AML-193 (cell line): ENCODE measurements at places on chromosomes 1 and 21.

DNA sequence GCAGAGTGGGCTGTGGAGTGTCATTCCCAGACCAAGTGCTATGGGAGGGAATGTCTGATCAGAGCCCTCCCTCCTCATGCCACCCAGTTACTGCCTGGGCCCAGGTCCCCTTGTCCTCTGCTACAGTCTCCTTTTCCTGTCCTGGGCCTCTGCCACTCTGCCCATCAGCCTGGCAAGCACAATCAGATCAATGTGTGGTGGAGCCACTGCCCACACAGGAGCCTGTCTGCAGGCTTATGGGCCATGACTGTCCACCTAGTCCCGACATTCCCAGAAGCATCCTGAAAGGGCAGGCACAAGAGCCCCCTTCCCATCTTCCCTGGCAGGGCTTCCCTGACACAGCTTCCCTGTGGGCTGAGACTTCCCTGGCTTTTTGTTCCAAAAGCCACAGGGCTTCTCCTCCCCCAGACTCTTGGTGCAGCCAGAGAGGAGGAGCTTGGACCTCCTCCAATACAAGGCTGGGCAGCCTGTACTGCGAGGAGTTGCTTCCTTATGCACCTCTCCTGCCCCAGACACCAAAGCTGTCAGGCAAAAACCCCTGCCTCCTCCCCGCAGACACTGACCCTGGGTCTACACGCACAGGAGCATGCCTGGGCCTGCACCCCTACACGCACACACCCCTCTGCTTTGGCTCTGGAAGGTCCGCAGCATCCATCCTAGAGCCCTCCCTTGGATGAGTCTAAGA, 29.2 kb upstream of the CNTN2 start:
- DNase-seq, result no peak

- DNase-seq, result no peak
Observed at GRCh38 chr1:32125313-32125712, 17.5 kb downstream of the KPNA6 start.

- DNase-seq, result no peak
Observed at GRCh38 chr21:39714331-39714730, 30.7 kb upstream of the IGSF5 start.

GRCh38 chr1:172322219-172323061, 98.0 kb upstream of the C1orf105 start:
- DNase-seq, result no peak

DNA sequence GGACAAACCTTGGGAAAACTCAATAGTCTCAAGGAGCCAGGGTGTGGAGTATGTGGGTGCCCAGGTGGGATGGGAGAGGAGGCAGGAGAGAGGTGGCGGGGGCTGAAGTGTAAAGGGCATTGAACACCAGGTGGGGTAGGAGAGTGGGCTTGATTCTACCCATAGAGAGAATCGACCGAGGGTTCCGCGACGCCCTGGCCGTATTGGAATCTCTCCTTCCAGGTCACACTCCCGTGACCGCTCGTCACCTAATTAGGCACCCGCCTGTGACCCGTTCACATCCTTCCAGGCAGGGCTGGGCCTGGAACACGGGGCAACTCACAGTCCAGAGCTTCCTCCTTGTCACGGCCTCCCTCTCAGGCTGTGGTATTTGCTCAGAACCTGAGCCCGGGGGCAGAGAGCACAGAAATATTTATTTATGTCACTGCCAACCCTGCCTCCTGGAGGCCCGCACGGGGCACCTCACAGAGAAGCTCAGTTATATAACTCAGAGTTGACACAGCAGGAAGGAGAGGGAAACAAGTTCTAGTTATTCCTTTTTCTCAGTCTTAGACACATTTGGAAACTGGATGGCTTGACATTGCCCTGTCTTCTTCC, 12.0 kb downstream of the NCMAP start:
- no peak for DNase-seq

GRCh38 chr1:107617456-107617855, 347.5 kb downstream of the VAV3 start:
- DNase-seq, result no peak

GRCh38 chr1:213585959-213586586, 401.7 kb upstream of the PROX1 start:
- DNase-seq, result no peak

DNA sequence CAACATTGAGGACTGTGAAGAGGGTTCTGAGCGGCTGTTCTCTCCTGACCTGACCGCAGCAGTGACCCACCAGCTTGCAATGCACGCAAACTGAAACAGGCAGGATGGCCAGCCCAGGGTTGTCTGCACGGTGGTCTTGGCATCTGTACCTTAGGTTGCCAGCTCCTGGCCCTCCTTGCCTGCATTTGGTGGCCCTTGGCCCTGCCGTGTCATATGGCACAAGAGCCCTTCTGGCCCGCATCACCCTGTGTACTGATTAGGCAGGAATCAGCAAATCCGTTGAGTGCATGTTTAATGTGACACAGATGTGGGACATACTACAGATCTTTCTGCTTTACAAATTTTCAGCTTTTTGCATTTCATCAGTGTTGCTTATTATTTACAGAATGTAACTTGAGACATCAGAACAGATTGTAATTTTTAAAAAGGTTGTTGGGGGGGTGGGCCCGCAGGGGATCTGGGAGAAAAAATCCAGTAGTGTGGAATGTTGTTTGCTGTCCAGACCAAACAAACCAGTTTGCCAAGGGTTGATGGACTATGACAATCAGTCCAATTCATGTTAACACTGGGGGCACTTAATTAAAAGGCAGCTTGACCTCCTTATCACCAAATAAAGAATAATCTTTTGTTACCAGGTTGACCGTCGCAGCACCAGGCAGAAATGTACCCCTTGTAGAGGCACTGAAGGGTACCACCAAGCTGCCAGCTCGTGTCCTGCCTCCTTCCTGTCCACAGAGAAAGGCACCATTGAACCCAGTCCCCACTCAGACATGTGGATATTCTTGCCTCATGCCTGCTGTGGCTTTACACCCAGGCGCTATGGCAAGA, 132.6 kb downstream of the DHRS3 start:
- DNase-seq, result no peak

GRCh38 chr1:210457568-210457967, 128.9 kb downstream of the HHAT start:
- DNase-seq, result no peak

DNA sequence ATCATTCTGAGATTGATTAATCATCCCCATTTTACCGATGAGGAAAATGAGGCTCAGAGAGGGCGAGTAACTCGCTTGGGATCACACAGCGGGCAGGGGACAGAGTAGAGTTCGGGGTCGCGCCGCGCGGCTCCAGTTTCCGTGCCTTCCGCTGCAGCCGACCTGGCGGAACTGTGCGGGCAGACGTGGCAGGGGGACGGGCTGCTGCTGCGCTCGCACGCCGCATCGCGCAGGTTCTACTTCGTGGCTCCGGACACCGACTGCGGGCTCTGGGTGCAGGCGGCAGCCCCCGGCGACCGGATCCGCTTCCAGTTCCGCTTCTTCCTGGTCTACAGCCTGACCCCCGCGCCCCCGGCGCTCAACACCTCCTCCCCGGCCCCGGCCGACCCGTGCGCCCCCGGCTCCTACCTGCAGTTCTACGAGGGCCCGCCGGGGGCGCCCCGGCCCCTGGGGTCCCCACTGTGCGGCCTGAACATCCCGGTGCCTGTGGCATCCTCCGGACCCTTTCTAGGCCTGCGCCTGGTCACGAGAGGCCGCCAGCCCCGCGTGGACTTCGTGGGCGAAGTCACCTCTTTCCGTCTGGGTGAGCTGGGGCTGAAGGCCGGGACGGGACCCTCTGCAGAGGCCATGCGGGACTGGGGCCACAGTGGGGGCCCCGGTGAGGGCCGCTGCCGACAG, 2.3 kb downstream of the LDLRAD2 start:
- DNase-seq, result no peak

DNA sequence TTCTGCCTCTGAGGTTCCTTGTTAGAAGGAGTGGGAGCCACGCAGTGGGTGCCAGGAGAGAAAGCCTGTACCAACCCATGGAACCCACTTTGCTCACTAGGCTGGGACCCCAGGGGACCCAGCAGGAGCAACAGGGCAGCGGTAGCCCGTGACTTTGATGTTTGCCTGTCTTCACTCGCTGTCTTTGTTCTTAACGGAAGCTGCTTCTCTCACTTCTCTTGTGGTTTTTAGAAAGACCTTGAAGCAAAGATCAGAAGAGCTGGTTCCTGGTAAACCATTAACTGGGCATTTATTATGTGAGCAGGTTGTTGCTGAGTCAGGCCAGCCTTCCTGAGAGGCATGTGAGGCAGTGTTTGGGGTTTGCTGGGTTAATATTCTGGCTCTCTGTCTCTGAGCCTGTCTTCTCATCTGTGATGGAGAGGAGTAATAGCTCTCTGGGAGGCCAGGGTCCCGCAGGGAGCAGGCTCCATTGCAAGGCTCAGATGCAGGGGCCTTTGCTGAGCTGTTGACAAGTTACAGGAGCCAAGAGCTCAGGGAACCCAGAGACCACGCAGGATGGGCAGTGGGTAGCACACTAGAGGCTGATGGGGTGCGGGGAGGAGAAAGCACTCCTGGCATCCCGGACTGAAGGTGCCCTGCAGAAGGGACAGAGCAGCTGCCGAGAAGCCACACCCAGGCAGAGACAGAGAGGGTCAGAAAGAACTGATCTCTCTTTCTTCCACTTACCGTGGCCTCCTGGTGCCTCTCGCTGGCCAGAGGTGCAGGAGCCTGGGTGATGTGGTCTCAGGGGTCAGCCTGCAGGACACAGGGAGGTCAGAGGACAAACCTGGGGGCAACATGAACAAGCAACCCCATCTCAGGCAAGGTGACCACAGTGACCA, 367.5 kb upstream of the C1orf174 start:
- DNase-seq, result no peak

- DNase-seq, result no peak
Observed at GRCh38 chr1:229947968-229948367, 119.1 kb upstream of the GALNT2 start.

GRCh38 chr1:116954440-116954839, 44.7 kb downstream of the PTGFRN start:
- no peak for DNase-seq

DNA sequence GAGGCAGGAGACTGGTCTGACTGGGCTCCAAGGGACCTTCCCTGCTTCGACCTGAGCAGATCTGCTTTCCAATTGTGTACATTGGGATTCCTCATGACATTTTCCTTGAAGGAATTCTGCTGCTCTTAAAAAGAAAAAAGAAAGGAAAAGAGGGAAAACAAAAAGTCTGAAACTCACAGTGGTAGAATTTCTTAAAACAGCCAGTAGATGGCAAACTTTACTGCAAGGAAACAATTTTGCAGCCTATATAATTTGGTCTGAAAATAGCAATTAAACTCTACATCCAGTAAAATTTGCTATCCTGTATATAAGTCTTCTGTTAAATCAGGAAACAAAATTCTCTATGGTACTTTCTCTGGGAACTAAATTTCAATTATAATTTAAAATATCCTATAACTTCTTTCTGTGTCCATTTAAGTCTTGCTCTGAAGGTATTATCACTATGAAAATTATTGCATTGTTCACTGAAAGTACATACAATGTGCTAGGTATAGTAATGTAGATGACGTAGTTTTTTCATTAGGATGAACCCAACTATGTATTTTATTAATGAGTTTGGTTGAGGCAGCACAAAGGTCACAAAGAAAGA, 59.8 kb downstream of the CRB1 start:
- peak; percentile 4 for DNase-seq

GRCh38 chr1:155166051-155166470, 7.0 kb downstream of the KRTCAP2 start:
- DNase-seq, result no peak

GRCh38 chr1:77829851-77830250, 50.4 kb downstream of the MIGA1 start:
- DNase-seq, result no peak

GRCh38 chr1:2248127-2248826, 20.2 kb downstream of the SKI start:
- DNase-seq, result no peak

- DNase-seq, result no peak
Observed at GRCh38 chr1:102098081-102098480, 101.4 kb upstream of the OLFM3 start.

GRCh38 chr1:206573319-206573718, 38.9 kb downstream of the EIF2D start:
- DNase-seq, result peak; percentile 75

DNA sequence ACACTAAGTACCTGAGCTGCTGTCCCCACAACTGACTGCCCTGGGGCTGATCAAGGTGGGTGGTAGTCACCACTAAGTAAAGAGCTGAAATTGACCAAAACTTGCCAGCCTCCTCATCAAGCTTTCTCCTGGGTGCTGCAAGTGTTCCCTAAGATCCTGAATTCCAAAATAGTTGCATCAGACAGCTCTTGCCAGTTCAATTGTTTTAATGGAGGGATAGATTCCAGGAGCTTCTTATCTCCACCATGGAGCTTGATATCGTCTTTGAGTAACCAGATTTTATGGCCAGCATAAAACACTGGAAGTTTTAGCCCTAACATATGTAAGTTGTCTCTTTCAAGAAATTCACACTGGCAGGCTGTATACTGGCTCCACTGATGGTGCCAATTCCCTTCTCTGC, 90.3 kb downstream of the NID1 start:
- DNase-seq, result no peak

- DNase-seq, result no peak
Observed at GRCh38 chr1:32798679-32799416, 18.3 kb downstream of the YARS1 start.

GRCh38 chr1:115089420-115090185, at the start of gene TSPAN2:
Gene TSPAN2 (minus strand): TSS chr1:115089503. CDS start chr1:115089432, 71 bp downstream.
- DNase-seq, result peak; percentile 65

- DNase-seq, result no peak
Observed at GRCh38 chr21:28734522-28735175, 258.0 kb downstream of the LTN1 start.

GRCh38 chr21:26534517-26534916, 38.6 kb downstream of the CYYR1 start:
- no peak for DNase-seq

DNA sequence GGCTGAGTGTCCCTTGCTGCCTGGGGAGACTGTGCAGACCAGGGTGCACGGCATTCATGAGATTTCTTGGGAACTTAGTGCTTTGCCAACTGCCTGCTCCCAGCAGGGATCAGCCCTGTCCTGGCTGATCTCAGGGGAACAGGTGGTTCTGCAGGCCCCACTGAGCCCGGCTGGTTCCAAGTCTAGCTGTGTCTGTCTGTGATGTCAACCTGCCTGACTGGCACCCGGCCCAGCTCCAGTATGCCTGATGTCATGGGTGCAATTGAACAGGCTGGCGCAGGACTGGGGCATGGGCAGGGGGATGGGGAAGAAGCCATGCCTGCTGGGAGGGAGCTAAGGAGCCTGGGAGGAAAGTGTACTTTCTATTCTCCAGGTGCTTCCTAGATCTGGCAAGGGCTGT, 227.1 kb downstream of the GRIK3 start:
- DNase-seq, result no peak

DNA sequence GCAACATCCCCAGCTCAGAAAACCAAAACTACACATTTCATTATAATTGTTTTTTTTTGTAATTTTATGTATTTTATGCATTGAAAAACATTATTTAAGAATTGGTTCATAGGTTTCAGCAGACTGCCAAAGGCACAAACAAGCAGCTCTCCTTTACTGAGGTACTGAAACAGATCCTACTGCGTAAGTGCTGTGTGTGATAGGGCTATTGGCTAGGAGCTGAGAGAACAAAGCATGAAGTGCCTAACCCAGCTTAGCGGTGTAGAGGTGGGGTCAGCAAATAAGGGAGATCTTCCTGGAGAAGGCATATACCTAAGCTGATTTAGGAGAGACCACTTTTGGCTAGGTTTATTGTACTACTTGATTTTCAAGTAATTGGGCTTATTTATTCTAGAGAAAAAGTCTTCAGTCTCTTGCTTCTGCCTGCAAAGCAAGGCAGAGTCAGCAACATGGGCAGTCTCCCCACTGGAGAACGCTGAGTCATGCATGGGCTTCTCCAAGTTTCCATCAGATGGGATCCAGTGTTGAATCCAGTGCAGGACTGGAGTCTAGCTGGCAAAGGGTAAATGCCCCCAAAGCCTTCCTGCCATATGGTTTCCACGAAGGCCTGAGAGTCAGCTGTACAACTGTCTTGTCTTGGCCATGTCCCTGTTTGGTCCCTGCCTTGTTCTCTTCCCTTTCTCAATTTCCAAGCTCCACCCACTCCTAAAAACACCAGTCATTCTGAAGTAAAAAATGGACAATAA, 18.0 kb upstream of the YTHDF2 start:
- no peak for DNase-seq
